ENCODE measurements at places on chromosomes 2 and 18. TPM values are rescaled to one million over a fixed set of nuclear protein-coding genes. Genes with fewer than 3 reads are reported as not detected.

- DNase-seq = no peak
These were observed 96.4 kb downstream of the KYNU start for GRCh38 chr2:142973822-142974207.

GRCh38 chr2:209763106-209763505 lies 8.5 kb upstream of the UNC80 start:
- DNase-seq = no peak

The VWA3B gene
- total RNA-seq = not detected

The AOX1 gene
- 19.1 TPM for total RNA-seq

The VWC2L gene
- not detected for total RNA-seq

Data from MG63 (cell line).